ENCODE measurements at places on chromosomes 11 and 22.

DNA sequence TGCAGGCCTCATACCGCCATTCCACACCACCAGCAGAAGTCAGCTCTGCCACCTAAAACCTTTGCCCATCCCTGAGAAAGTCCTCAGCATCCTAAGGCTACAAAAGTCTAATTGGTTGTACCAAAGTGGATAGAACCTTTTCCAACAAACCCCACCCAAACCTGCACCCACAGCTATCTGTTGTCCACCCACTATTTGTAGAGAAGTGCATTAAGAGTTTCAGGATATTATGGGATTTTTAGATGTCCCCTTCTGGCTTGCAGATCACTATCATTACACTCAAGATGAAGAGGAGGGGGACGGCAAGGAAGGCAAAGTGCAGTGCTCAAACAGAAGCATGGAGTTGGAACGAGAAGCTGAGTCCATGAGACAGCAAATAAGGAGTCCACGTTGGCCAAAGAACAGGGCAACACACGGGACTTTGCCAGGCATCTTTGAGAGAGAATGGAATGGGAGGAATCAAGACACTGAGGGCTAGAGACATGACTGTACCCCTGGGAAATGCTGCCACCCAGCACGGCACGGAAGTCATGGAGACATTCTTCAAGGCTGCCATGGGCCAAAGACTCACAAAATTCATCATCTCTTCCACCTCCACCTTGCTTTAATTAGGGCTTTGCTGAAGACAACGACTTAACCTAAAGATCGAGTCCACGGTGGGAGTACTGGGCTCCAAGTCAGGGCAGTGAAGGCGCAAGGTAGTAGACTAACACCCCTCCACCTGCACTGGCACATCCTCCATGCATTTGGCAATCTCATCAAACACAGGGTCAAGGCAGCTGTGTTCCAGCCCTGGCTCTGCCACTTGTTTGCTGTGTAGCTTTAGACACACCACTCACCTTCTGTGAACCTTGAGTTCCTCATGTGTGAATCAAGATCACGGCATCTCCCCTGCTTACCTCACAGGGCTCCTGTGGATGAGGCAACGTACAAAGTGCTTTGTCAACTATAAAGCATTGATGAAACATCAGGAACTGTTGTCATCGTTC, 112.9 kb upstream of the TMEM45B start:
- H3K36me3 ChIP-seq = no peaks in the 10 kb centered on the region
- no peak for DNase-seq
- H3K4me3 ChIP-seq = no peak overlapping the region
- no peaks in the 10 kb centered on the region for H3K27me3 ChIP-seq
- no peaks in the 10 kb centered on the region for H3K4me1 ChIP-seq

DNA sequence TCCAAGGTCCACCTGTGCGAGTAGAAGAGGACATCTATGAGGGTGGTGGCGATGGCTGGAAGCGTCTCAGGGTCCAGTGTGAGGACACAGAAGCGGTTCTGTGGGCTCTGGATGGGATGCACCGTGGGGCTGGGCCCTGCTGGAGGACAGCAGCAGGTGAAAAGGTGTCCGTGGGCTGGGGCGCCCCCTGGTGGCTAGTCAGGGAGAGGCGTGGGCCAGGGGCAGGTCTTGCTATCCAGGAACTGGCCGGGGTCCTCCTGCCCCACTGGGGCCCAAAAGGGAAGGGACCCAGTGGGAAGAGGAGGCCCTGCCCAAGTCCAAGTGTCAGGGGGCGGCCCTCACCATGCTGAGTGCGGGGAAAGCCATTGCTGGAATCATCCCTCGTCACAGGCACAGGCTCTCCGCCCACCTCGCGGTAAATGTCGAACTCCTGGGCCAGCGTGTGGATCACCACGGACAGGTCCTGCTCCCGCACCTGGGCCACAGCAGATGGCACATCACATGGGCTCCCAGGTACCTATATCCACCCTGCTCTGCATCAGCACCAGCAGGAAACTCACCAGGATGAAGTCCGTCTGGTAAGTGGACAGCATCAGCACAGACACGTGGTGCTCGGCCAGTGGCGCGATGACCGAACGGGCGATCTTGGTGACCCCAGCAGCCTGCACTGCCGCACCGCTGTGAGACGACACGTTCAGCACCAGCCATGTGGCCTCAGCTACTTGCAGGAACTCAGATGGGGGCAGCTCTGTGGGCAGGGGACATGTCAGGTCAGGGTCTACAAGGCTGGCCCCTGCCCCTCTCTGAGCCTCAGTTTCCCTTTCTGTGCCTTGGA, 2.3 kb downstream of the CASTOR1 start:
- no peak overlapping the region for H3K27ac ChIP-seq
- DNase-seq = no peak
- no peaks in the 10 kb centered on the region for H3K27me3 ChIP-seq
- H3K4me3 ChIP-seq = no peak overlapping the region
- H3K4me1 ChIP-seq = peaks cover 69% of the 10 kb centered on the region

DNA sequence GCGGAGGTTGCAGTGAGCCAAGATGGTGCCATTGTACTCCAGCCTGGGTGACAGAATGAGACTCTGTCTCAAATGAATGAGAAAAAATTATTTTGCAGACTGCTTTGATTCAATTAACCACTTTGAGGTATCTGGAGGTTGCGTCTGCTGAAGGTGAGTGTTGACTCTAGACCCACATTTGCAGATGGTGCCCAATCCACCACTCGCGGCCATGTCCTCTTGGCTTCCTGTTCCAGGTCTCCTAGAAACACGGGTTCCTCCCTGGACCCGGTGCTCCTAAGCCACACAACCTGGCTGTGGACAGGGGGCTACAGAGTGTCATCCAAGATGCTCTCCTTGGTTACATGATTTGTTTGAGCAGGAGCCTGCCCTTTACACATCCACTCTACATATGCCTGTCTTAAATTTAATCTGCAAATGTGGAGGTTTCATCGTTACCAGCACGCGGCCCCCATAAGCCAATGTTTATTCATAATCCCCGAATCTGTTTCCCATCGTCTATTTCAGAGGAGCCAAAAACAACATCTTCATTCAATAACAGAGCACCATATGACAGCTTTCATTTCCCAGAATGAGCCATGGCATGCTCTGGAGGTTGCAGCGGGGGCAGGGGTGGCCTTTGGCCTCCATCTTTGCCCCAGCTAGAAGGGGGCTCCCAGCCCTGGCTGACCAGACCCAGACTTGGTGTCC, 377.2 kb downstream of the CTTN start:
- H3K4me3 ChIP-seq = no peak overlapping the region
- no peak overlapping the region for H3K27ac ChIP-seq
- no peak for DNase-seq
- H3K36me3 ChIP-seq = no peaks in the 10 kb centered on the region
- no peaks in the 10 kb centered on the region for H3K4me1 ChIP-seq

DNA sequence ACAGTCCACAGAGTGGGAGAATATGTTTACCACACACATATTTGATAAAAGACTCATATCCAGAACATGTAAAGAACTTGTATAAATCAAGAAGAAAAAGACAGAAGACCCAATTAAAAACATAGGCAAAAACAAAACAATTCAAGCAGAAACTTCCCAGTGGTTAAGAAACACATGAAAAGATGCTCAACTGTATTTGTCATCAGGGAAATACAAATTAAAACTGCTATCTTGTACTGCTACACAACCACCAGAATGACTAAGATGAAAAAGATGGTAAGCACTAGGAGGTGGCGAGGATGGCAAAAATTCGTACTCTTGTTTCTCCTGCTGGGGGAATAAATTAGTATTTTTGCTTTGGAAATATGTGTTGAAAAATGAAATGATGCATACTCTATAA, 192.3 kb upstream of the C11orf87 start:
- no peak for DNase-seq
- no peak overlapping the region for H3K4me3 ChIP-seq
- H3K27ac ChIP-seq = no peak overlapping the region

DNA sequence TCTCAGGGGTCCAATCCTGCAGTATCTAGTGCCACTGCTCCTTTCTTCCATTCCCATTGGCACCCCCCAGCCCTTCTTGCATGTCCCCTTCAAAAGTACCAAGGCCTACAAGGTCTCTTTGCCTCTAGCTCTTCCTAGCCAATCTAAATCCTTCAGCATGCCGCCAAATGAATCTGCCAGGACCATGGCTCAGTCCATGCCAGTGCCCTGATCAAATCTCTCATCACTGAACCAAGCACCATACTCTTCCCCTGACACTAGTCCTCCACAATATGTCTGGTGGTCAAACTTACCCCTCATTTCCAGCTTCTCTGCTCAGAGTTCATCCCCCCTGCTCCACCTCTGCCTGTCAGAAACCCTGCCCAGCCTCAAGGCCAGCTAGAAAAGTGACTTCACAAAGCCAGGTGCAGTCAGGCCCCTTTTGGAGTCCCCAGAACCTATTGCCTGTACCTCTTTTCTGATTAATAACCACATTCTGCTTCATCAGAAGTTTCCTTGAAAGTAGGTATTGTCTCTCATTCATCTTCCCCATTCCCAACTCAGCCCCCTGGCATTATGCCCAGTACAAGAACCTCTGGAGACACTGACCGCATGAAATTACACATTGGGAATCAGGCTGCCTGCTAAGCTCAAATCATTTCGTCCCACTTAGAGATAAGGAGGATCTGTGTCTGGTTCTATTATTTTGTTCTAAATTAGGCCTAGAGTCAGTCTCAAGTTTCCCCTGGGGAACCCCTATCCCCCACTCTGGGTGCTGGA, 11.4 kb downstream of the FEN1 start:
- no peak for DNase-seq
- H3K27ac ChIP-seq = no peak overlapping the region

DNA sequence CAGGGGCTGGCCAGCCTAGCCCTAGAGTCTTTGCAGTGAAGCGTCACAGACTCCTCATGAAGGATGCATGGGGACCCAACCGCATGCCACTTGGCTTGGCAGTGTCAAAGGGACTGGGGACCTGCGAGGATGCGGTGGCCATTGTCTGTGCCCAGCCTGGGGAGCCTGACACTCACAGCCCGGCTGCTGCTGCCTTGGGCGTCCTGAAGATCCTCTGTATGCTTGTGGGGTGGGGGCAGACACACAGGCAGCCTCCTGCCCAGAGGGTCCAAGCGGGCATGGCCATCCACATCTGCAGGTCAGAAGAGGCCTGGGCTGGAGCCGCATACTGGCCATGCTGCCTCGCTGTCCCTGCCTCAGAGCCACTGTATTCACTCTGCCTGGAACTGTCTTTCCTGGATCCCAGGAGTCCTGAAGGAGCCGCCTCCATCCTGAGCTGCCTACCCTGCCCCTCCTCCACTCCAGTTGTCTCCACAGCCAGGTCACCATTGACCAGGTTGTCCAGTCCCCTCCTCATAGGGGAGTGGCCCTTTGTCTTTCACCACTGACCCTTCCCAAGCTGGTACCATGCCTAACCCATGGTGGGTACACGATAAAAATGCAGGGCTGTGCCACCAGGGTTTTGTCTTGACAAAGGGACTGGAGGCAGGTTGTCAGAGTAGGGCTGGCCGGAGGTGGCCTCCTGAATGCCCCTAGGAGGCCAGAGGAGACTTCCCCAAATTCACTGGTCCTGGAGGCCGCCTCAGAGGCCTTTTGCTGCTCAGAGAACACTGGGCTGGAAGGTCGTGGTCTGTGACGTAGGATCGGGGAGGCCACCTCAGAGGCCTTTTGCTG, 107.0 kb downstream of the KCNQ1OT1 start:
- no peaks in the 10 kb centered on the region for H3K4me1 ChIP-seq
- H3K36me3 ChIP-seq = peaks cover 32% of the 10 kb centered on the region
- no peak overlapping the region for H3K27ac ChIP-seq
- H3K27me3 ChIP-seq = no peaks in the 10 kb centered on the region
- H3K4me3 ChIP-seq = no peak overlapping the region

GRCh38 chr11:79276736-79277325, 164.0 kb downstream of the TENM4 start:
- H3K27ac ChIP-seq = no peak overlapping the region
- no peak overlapping the region for H3K4me3 ChIP-seq
- DNase-seq = no peak
- H3K36me3 ChIP-seq = no peaks in the 10 kb centered on the region

- H3K27me3 ChIP-seq = peaks cover 35% of the 10 kb centered on the region
- H3K27ac ChIP-seq = no peak overlapping the region
- H3K4me1 ChIP-seq = peaks cover 4% of the 10 kb centered on the region
- H3K36me3 ChIP-seq = no peaks in the 10 kb centered on the region
- no peak overlapping the region for H3K4me3 ChIP-seq
Measured at GRCh38 chr11:33775467-33775807, 1.1 kb upstream of the FBXO3 start.

- H3K27me3 ChIP-seq = peaks cover 23% of the 10 kb centered on the region
- H3K36me3 ChIP-seq = no peaks in the 10 kb centered on the region
- H3K4me3 ChIP-seq = no peak overlapping the region
- H3K27ac ChIP-seq = no peak overlapping the region
Measured at GRCh38 chr11:119515771-119516400, 92.9 kb upstream of the THY1 start.

DNA sequence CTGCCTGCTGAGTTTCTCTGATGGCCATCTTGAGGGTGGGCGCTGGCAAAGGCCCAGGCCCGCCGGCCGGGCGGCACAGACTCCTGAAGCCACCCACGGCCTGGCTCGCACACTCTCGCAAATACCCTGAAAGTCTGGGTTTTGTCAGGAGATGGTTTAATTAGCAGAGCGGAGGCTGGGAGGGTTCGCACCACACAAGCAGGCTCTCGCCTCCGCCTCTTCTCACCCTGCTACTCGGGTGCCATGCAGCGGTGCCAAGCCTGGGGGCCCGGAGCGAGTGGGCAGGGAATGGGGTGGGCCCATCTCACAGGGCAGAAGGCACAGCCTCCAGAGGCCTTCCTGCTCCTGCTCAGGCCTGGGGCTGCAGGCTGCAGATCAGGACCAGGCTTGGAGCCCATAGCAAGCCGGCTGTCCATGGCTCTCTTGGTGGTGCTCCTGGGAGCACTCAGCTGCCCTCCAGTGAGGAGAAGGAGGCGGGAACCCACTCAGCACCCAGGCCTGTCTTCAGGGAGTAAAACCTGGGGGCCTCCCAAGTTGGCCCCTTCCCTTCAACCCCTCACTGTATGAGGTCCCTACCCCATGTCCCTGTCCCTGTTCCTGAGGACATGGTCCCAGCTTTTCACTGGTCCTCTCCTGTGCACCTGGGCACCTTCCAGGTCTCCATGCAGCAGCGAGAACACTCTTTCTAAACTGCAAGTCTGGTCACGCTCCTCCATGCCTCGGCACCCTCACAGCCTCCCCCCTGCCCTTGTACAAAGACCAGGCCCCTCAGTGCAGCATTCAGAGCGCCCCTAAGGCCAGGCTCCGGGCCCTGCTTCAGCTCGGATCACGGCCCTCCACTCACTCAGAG, 62.0 kb downstream of the FLRT1 start:
- H3K27ac ChIP-seq = no peak overlapping the region
- H3K4me1 ChIP-seq = peaks cover 28% of the 10 kb centered on the region
- H3K4me3 ChIP-seq = no peak overlapping the region
- H3K27me3 ChIP-seq = no peaks in the 10 kb centered on the region
- DNase-seq = no peak

- no peaks in the 10 kb centered on the region for H3K27me3 ChIP-seq
- H3K36me3 ChIP-seq = no peaks in the 10 kb centered on the region
- H3K4me3 ChIP-seq = no peak overlapping the region
- no peak overlapping the region for H3K27ac ChIP-seq
- no peaks in the 10 kb centered on the region for H3K4me1 ChIP-seq
- DNase-seq = no peak
Measured at GRCh38 chr22:45793892-45794291, 122.3 kb downstream of the ATXN10 start.

GRCh38 chr22:34114406-34114805, 194.1 kb upstream of the LARGE1 start:
- no peak overlapping the region for H3K27ac ChIP-seq
- H3K4me1 ChIP-seq = no peaks in the 10 kb centered on the region
- H3K4me3 ChIP-seq = no peak overlapping the region
- no peak for DNase-seq
- H3K27me3 ChIP-seq = no peaks in the 10 kb centered on the region

GRCh38 chr11:13238879-13239514, 38.6 kb upstream of the BMAL1 start:
- no peaks in the 10 kb centered on the region for H3K4me1 ChIP-seq
- H3K4me3 ChIP-seq = no peak overlapping the region
- H3K27me3 ChIP-seq = no peaks in the 10 kb centered on the region
- DNase-seq = no peak
- no peaks in the 10 kb centered on the region for H3K36me3 ChIP-seq

All from left lung (tissue), 14 donors.